ENCODE measurements at places on chromosomes 2 and 18.

GRCh38 chr18:51603111-51603510 is 405.6 kb upstream of the MEX3C start:
- DNase-seq: no peak

GRCh38 chr2:81675641-81676040 is 1371.1 kb upstream of the LRRTM1 start:
- DNase-seq: no peak

GRCh38 chr18:56112984-56113383 is 525.0 kb upstream of the TCF4 start:
- DNase-seq: no peak

DNA sequence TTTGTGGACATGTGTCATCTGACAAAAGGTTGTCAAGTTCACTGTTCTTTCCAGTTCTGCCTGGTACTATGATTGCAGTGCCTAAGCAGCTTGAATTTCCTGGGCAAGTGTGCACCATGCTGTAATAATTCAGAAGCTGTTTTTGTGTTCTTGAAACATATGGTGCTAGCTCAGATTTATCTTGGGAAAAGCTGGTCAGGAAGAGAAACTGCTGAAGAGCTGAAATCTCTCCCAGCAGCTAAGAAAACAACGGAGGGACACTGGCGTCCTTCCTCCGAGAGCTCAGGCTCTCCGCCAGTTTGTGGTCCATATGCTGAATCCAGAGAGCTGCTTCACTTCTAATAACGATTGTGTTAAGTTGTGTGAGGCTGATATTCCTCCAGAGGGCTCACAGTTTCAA is 642.0 kb downstream of the DPP10 start:
- no peak for DNase-seq

DNA sequence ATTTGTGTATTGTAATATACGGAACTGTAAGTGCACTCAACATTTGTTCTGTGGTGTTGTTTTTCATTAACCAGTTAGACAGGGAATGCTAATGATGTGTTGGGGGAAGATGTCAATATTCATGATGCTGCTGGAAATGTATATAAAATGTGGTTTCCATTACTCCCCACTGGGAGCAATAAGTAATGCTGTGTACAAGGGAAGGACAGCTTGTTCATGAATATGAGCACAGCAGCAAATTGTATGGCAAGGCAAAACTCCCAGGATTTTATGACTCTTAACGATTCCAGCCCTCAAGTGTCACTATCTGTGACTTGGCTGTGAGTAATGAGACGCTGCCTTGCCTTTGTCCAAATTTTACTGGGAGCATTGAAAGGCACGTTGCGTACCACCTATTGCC is 312.4 kb upstream of the DDX18 start:
- DNase-seq: no peak

DNA sequence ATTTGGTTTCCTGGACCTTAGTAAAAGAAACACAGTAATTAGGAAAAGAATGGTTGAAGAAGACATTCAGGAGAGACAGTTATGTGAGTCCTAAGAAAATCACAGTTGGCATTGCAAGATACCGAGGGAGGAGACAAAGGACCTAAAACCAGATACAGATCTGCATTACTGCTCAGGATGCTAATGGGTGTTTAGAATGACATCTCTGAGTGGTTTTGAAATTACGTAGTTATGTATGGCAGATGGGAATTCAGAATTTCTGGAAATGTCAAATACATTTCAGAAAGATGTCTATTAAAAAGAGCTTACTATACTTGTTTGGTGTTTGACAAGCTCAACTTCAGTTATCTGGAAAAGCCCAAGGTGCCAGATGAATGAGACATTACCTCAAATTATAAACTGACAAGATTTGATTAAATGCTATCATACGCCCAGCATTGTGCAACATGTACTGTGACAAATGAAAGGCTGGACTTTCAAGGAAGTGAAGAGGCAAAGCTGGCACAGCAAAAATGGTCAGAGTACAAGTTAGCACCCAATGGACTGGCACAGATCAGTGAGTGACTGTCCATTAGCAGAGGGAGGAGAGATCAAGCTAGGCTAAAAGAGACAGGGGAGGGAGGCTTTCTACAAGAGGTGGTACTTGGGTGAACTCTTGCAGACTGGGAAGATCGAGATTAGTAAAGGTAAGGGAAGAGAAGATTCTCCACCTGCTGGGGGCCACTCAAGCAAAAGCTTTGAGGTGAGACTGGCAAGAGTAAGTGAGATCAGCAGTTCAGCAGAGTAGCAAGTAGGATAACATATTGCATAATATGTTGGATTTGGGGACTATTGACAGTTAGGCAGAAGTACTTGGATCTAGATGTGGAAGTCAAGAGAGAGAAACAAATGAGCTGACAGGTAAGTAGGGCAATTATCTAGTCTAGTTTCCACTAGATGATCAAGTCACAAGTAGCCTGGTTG is 168.9 kb downstream of the CYRIA start:
- DNase-seq: no peak

DNA sequence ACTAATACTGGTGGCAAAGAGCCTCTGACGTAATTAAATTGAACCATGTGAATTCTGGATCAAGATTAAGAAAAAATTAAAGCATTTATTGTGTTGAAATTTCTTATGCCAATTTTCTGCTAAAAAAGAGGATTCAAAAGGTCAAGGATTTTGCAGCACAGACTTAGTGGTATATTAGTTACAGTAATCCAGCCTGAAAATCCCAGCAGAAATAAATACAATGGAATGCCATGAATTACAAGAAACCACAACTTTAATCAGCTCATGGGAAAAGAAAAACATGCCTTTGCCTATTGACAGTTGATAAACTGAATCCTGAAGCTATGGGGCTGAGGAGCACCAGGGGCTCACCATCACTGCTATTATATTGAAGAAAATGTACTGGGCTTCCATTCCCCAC is 114.8 kb upstream of the SATB2 start:
- DNase-seq: no peak

DNA sequence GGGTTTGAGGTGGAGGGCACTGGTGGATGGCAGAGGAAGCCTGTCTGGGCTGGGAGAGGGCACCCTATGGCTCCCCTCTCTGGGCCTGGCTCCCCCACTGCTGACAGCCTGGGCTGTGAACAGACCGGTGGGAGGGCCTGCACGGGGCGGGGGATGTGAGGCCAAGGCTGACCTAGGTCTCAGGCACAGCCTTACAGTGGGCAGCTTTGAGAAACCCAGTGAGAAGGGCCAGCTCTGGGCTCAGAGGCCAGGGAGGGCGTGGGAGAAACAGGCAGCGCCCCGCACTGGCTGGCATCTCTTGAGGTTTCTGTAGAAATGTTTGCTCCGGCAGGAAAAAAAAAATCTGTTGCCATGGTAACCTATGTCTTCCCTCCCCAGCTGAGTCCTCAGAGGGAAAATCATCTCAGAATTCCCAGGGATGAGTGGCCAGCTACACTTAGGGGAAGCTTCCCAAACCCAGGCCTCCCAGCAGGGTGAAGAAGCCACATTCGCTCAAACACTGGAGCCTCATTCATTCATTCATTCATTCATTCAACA is 71.7 kb upstream of the TAF1B start:
- DNase-seq: peak; percentile 95

DNA sequence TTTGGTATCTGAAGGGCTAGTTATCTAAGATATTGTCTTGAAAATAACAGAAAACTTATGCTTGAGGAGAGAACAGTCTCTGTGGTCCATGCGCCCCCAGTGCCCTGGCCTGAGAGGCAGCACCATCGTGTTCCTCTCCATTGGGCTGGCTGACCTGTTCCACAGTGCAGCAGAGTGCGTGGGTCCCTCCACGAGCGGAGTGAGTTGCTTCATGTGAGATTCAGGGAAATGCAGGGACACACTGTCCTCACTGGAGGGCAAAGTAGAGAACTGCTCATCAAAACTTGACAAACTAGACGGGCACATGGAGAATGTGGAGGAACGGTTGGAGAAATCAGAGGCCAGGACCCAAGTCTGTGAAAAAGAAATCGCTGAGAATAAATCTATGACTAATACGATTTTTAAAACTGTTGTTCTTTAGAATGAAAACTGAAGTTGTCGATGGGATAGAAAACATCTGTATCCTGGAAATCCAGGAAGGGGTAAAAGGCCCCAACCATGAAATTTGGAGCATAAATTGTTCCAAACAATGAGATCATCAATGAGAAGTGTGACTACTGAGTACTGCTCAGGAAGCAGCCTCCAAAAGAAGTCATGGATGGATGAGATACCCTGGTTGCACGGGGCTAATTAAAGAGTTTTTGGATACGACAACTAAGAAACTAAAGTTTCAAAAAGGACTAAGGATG is 58.1 kb downstream of the REV1 start:
- DNase-seq: no peak

DNA sequence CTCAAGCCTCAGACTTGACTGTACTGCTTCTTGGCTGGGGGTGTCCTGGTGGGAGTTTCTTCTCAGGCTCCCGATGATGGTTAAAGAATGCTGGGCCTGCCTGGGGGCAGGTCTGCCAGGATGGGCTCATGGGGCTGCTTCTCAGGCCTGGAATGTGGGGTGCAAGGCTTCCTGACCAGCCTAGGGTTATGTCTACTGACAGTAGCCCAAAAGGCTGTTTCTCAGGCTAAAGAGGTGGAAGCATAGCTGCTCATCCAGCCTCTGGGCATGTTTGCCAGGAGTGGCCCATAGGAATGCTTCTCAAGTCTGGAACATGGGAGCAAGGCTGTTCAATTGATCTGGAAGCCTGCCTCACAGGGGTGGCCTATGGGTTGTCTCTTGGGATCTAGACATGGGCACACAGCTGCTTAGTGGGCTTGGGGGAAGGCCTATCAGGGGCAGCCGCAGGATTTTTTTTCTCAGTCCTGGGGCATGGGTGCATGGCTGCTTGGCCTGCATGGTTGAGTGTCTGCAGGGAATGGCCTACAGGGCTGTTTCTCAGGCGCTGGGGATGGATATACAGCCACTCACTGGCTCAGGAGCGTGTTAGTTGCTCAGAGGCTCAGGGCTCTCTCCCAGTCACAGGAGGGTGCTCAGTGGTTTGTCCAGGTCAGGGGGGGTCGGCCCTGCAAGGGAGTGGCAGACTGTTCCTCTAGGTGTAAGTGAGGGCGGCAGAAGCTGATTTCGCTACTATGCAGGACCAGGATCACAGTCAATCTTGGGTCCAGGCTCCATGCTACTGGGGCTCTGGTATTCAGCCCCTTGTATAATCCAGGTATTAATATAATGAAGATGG is 617.3 kb upstream of the REG3G start:
- no peak for DNase-seq

GRCh38 chr2:236517251-236518031 is 52.2 kb upstream of the ACKR3 start:
- no peak for DNase-seq

GRCh38 chr2:74278694-74279093 is 64.5 kb downstream of the SLC4A5 start:
- no peak for DNase-seq

GRCh38 chr2:27149570-27150405 is 984 bp downstream of the TCF23 start:
- peak; percentile 7 for DNase-seq

DNA sequence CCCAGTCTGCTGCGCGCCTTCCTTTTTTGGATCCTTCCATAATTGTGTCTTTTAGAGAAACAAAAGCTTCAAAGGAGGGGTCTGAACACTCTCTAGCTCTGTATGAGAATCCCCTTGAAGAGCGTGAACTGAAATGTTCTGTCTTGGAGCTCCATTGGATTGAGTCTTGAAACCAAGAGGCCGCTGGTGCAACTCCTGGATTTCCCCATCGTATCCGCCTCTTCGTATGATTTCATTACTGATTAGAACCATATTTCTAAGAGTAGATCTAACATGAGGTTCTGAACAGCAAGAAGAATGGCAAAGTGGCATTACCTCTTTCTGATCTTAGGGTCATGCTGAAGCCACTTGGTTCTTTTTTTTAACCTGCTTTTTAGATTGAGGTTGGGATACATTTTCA is 31.4 kb upstream of the NRP2 start:
- DNase-seq: no peak

GRCh38 chr2:176463546-176463945 is 194.3 kb downstream of the MTX2 start:
- DNase-seq: no peak

GRCh38 chr18:5513947-5514346 is 29.9 kb downstream of the EPB41L3 start:
- DNase-seq: no peak
